Hindlimb muscle (tissue), 1 donor: ENCODE measurements at places on chromosomes 11 and 22. TPM values are rescaled to one million over a fixed set of nuclear protein-coding genes. Genes with fewer than 3 reads are reported as not detected.

DNA sequence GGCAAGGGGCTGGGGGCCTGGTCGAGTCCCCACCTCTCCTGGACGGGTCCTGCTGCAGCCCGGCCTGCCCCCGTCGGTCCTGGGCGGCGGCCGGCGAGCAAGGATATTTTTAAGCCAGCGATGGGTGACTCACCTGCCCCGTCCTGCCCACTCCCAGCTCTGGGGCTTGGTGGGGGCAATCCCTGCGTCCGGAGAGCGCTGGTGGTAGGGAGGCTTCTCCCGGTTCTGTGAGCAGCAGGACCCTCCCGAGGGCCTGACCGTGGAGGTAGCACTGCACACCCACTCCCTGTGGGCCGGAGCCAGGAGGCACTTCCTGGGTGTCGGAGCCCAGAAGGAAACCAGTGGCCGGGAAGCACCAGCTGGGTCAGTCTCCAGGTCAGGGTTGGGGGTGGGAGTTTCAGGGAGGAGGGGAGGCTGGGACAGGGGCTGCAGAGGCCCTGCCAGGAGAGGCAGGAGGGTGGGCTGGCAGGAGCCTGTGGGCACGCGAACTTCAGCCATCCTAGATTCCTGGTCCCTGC lies 467 bp downstream of the EPS8L2 start:
- DNase-seq: no peak

DNA sequence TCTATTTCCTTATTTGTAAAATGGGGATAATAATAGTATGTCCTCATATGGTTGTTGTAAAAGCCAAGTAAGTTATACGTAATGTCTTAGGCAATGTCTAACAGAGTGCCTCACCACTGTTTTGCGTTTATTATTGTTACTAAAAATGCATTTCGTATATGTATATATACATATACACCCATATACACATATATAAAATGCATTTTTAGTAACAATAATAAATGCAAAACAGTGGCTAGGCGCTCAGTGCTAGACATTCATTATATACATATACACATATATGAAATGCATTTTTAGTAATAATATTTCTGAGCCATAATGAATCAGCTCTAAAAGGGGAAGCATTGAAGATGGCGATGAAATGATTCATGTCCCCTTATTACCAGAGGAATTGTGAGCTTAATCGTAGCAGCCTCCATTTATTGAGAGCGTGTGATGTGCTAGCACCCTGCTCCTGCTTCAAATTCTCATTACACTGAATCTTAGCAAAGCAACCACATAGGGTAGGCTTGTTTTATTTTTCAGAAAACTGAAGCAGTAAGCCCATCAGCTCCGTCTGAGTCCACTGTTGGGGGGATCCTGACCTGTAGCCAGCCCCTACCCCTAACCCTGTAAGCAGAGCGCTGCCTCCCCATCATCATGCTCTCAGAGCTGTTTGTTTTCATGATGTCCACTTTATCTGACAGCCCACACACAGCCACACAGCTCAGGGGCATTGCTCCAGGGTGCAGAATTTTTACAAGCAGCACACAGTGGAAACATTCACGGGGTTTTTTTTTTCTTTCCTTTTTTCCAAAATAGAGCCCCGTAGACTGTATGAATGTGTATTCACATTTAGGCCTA lies 97.1 kb upstream of the NAV2 start:
- no peak for DNase-seq

DNA sequence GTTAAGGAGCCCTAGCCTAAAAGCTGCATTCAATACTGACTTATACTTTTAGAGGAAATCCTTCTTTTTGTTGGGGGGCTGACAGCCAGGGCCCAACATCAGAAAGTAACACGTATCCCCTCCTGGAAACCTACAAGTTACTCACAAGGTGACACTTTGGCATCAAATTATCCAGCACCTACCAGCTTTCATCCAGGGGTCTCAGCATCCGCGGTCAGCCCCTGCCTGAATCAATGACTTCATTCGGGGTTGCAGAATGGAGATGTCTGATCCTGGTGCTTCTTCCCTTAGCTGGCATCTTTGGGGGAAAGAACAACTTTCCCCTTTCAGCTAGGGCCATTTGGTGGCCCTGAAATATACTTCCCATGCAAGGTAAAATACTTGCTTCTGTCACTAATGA lies 5.3 kb upstream of the NAP1L4 start:
- DNase-seq: no peak

DNA sequence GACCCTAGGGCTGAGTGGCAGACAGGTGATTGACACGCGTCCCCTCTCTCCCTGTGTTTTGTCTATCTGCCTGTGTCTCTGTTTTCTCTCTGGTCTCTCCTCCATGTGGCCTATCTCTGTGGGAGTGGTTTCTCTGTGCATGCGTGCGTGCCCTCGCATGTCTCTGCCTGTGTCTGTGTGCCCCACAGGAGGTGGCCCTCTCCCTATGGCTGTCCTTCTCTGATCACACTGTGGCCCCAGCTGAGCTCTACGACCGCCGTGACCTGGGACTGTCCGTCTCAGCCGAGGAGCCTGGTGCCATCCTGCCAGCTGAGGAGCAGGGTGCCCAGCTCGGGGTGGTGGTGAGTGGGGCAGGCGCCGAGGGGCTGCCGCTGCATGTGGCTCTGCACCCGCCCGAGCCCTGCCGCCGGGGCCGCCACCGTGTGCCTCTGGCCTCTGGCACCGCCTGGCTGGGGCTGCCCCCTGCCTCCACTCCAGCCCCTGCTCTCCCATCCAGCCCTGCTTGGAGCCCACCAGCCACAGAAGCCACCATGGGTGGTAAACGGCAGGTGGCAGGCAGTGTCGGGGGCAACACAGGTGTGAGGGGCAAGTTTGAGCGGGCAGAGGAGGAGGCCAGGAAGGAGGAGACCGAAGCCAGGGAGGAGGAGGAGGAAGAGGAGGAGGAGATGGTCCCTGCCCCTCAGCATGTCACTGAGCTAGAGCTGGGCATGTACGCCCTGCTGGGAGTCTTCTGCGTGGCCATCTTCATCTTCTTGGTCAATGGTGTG lies 11.6 kb downstream of the TMEM132A start:
- DNase-seq: no peak

GRCh38 chr22:41565403-41566054 lies 4.7 kb downstream of the CSDC2 start:
- DNase-seq: no peak

GRCh38 chr22:29217827-29218757 lies 12.4 kb downstream of the EMID1 start:
- DNase-seq: no peak

CCDC188 gene
- polyA plus RNA-seq: 1.8 TPM

DNA sequence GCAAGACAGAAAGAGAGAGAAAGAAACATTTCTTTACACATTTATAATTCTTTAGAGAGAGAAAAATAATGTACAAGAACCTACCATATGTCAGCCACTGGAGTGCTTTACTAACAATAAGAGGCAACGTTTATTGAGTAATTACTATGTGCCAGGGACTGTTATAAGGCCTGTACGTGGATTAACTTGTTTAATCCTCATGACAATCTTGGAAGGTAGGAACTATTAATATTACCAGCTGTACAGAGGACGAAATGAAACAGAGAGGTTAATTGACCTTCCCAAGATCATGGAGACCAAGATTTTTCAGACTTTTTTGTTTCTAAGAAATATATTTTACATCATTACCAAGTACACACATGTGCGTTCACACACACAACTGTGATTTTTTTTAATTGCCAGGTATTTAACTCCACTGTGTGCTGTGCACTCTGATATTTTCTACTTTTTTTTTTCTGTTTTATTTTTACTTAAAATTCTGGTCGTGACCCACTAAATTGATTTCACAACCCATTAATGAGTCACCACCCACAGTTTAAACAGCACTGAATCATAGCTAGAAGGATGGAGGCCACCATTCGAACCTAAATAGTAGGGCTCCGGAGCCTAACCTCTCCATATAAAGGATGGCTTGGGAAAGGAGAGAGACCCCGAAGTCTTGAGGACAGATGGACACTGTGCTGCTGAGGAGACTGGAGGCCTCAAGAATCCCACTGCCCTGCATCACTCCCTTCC lies 21.4 kb downstream of the CREB3L1 start:
- DNase-seq: no peak

- DNase-seq: no peak
Measured at GRCh38 chr22:25030636-25031035, 78.1 kb downstream of the KIAA1671 start.
